ENCODE measurements at places on chromosomes 11 and 22.
A peak's percentile ranks its signal among the peaks of the same experiment; 100 is the strongest.

DNA sequence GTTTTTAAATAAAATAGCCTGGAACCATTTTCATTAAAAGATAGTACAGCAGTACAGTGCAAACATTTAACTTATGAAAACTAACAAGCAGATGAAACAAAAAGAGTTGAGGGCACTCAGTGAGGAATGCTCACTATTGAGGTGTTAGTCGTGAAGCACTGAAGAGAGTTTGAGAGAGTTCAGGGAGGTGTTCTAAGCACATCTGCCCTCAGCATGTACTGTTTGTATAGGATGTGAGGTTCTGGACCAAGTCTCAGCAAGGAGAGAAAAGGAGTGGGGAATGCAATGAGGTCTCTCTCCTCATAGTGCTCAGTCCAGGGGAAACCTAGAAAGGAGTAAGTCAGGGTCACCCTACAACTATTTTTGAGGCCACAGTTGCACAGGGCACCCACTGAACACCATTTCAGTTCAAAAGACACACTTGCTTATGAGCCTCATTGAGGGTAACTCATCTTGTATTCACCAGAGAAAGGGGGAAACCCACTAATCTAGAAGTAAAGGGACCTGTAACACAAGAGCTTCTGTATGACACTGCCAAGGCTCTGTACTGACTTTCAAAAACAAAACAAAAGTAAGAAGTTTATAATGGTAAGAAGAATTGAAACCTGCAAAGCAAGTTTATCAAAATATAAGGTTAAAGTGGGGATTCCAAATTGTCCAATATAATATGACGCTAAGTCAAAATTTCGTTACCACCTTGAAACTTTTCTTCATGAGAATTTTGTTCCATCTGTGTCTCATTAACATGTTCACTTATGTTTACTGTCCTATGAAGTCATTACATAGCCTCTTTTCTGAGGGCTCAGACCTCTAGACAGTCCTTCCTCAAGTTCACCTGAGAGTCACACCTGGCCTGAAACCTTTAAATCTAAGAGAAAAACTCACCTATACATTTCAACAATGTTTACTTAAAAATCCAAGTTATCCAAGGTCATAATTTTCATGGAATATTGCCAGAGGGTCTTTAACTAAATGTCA is 275.3 kb downstream of the ETS1 start:
- no peak for DNase-seq

- no peak for DNase-seq
These were observed 131.7 kb downstream of the TBC1D22A start for GRCh38 chr22:46894081-46894671.

DNA sequence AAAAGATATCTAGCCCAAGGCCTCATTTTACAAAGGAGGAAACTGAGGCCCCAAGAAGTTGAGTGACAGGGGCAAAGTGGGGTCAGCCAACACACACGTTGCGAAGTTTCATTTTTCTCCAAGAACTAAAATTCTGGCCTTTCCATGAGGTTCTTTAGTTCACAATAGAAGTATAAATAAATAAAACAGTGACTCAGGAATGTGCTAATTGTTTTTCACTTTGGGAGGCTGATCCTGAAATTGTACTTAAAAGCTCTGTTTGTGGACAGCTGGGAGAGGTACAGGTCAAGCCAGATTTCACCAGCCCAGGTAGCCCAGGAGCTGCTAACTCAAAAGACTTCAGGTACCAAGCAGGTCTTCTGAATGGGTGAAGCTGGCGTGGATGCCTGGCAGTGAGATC is 105.2 kb downstream of the TRAF6 start:
- DNase-seq: no peak

GRCh38 chr11:30333405-30333804 is 10.5 kb downstream of the ARL14EP start:
- DNase-seq: no peak

- peak; percentile 32 for DNase-seq
These were observed 17.1 kb upstream of the SERPIND1 start for GRCh38 chr22:20756846-20757245.

DNA sequence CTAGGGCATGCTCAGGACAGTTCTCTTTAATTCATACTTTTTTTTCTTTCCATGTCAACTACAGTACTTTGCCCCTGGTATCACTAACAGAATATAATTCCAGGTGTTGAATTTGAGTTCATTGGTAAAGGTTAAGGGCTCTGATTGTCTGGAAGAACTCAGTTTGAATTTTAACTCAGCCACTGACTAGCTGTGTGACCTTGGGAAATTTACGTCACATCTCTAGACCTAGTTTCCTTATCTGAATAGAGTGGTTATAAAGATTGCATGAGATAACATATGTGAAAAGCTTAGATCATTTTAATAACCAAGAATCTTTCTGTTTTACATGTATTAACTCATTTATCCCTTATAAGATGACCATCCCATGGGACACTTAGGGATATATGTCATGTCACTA is 15.8 kb upstream of the ZC3H12C start:
- DNase-seq: no peak

DNA sequence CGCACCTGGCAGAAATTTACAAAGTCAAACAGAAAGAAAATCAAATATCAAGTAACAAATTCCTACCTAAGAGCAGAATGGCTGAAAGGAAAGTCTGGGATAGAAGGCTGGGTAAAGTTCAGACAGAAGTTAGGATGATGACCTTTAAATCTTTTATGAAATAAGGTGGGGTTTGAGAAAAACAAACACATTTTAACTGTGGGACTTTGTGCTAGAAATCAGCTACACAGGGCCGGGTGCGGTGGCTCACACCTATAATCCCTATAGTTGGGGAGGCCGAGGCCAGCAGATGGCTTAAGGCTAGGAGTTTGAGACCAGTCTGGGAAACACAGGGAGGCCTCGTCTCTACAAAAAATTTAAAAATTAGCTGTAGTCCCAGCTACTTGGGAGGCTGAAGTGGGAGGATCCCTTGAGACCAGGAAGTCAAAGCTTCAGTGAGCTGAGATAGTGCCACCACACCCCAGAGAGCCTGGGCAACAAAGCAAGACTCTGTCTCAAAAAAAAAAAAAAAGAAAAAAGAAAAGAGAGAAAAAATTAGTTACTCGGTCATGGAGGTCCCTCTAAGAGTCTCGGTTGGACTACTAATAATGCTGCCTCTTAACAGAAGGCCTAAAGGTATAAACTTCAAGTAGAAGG is 119.7 kb upstream of the BID start:
- peak; percentile 67 for DNase-seq

GRCh38 chr11:115627666-115628460 is 123.6 kb upstream of the CADM1 start:
- DNase-seq: no peak

GRCh38 chr11:115709297-115709696 is 205.1 kb upstream of the CADM1 start:
- no peak for DNase-seq

DNA sequence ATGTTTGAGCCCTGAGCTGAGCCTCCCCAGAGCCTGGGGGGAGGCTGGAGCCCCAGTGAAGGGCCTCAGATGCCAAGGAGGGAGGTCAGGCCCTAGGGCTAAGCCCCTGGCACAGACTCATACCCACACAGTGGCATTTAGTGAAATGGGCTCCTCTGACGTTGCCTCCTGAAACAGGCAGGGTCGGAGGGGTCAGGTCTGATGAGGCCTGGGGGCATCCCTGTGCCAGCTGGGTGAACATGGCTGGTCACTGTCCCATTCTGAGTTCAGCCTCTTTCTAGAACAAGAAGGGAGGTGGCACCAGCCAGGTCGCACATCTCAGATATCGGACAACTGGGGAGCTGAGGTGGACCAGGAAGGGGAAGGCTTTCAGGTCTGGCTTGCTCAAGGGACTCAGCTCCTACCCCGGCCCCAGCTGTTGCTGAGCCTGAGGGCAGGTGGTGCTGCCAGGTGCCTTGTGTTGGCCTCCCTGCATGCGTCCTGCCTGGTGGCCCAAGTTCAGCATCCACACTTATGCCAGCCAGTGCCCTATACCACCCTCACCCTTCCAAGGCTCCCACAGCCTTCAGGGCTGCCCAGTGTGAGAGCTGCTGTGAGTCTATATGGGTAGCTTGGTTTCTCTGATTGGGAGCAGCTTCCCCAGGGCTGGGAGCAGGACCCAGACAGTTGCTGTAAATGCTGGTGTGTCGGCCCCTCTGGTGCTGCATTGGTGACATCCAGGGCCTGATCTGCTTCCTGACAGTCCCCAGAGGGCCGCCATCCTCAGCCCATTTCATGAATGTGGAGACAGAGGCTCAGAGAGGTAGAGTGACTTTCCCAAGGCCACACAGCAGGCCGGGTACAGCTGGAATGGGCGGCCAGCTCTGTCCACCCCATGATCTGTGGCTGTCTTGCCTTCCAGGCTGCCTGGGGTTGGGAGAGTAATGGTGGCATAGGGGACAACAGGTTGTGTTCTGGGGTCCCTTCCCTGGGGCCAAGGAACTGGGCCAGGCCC is 32.8 kb upstream of the PPARA start:
- no peak for DNase-seq

DNA sequence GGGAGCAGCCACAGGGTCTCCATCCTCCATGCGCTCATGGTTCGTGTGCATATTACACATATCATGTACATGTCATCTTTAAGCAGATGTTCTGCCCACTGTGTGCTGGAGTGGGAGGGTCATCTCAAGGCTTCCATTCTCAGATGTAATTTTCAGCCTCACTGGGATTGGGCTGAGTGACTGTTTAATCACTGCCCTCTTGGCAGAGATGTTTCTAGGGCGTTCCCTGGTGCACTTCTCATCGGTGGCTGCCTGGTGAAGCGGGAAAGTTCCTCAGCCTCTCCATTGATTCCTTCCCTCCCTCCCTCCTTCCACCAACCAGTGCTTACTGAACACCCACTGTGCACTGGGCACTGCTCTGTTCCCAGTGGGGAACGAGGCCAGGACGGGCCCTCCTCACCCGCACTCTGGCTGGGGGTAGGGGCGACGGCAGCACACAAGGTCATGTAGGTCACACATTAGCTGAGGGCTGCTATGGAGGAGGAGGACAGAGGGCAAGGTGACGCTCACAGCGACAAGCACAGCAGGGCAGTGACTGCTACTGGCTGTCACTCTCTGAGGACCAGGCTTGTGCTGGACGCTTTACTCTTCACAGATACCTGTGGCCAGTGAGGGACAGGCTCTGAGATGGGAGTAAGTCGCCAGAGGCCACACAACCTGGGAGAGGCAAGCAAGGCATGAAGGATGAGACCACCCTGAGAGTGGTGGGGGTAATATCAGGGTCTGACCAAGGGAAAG is 22.9 kb downstream of the GNAZ start:
- no peak for DNase-seq

DNA sequence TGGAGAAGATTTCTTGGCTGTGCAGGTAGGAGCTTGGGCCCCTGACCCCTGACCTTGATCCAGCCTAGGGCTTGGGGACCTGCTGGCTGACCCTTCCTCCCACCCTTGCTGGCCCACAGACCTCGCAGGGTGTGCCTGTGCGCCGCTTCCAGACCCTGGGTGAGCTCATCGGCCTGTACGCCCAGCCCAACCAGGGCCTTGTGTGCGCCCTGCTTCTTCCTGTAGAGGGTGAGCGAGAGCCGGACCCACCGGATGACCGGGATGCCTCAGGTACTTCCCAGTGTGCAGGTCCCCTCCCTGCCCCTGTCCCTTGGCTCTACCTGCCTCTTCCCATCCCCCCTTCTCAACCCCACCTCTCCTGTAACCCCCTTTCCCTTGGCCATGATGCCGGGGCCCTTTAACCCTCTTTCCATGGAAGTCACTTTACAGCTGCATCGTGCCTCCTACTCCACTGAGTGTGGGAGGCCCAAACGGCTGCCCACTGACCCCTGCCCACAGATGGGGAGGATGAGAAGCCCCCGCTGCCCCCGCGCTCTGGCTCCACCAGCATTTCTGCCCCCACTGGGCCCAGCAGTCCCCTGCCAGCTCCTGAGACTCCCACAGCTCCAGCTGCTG is 3.8 kb downstream of the INPPL1 start:
- DNase-seq: peak; percentile 82

GRCh38 chr22:18024956-18025720 is 777 bp upstream of the MICAL3 start:
- peak; percentile 67 for DNase-seq

DNA sequence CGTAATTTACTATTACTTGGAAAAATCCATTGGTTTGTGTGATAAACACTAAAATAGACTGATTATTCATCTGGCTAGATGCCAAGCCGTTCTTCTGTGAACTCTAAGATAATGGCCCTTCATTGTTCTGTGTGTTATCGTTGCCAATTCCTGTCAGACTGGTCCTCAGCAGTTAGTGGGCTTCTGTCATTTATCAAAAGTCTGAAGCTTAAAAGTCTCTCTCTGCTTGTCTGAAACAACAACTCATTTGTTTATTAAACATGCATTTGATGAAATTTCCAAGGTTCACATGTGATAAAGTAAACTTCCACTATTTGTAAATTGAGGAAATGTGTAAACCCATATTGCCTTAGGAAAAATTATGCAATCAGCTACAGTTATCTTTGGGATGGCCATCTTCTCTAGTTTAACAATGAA is 21.1 kb upstream of the RDX start:
- DNase-seq: no peak

DNA sequence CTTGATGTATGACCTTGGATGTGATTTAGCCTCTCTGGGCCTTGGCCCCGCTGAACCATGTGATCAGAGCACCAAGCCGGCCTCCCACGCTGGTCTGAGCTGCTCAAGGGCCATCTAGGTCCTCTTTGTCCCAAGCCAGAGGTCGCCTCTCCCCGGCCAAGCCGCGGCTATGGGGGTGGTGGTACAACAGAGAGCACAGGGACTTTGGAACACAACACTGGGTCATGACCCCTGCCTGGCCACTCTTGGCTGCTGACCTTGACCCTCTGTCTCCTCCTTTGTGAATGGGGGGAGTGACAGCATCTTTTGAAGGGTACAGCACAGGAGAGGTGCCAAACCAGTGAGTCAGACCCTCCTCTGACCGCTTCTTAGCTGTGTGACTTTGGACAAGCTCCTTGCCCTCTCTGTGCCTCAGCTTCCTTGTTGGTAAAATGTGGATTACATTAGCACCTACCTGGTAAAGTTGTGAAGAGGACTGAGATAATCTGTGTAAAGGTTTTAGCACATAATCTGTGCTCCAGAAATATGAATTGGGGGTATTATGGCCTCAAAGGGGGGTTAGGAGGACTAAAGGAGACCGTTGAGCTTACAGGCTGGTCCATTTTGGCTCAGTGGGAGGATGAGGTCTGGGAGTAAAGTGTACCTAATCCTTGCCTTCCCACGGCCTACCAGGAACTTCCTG is 4.7 kb downstream of the SCYL1 start:
- no peak for DNase-seq

GRCh38 chr11:4085575-4085974 is 9.0 kb upstream of the RRM1 start:
- DNase-seq: no peak

DNA sequence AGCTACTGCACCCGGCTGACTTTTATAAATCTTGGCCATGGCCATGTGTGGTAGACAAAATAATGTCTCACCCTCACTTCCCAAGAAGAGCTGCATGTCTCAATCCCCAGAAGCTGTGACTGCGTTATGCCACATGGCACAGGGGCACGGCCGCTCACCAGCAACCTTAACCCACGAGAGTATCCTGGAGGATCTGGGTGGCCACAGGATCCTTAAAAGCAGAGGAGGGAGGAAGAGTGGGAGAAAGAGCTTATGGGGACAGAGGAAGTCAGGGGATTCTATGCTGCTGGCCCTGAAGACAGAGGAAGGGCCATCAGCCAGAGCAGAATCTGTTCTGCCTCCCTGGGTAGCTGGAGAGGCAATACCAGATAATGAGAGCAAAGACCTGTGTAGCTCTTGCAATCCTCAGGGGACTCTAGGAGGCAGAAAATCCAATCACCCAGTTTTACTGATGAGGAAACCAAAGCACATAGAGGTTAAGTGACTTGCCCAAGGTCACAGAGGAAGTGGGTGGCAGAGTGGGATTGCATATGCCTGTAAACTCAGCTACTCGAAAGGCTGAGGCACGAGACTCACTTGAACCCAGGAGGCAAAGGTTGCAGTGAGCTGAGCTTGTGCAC is 55.3 kb downstream of the CELSR1 start:
- DNase-seq: no peak

- DNase-seq: no peak
These were observed 17.2 kb upstream of the PIM3 start for GRCh38 chr22:49943405-49943765.
